ENCODE measurements at places on chromosomes 4 and X.

GRCh38 chr4:76856243-76857073 lies 41.5 kb downstream of the SOWAHB start:
- DNase-seq: peak; percentile 52

- no peak for DNase-seq
Observed at GRCh38 chrX:31280580-31280979, 208.7 kb upstream of the FTHL17 start.

DNA sequence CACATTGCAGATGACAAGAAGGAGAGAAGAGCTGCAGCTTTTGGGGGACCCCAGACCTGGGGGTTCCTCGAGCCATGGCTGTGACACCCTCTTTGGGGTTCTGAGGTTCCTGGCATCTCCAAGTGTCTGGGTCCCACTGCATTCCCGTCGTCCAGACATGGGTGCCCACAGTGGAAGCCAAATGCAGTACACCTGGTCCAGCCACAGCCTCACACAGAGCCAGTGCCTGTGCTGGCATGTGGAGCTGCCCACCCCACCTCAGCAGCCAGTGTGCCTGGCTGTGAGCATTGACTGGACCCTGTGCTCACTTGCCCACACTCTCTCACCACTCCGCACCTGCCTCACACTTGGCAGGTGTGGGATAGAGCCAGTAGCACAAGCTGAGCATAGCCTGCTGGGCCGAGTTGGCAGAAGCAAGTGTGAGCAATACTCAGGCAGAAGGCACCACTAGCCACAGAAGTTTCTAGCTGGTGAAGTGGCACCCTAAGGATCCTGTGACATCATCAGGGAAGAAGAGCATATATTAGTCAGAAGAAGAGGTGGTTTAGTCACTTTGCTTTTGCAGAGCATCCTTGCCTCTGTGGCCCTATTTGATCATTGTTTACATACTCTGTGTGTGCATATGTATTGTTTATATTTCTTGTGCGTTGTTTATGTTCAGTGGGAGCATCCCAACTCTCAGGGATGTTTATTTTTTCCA lies 65.0 kb upstream of the MAGEB2 start:
- DNase-seq: no peak

DNA sequence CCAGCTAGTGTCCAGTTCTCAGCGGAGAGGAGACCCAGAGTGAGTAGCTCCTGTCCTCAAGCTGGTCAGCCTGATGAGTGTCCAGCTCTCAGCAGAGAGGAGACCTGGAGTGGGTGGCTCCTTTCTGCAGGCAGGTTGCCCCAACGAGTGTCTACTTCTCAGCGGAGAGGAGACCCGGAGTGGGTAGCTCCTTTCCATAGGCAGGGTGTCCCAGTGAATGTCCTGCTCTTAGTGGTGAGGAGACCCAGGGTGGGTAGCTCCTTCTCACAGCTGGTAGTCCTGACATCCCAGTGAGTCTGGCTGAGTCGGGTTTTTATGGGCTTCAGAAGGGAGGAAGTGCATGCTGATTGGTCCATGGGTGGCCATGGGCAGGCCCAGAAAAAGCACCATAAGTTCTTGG lies 55.7 kb upstream of the NUDT6 start:
- no peak for DNase-seq

DNA sequence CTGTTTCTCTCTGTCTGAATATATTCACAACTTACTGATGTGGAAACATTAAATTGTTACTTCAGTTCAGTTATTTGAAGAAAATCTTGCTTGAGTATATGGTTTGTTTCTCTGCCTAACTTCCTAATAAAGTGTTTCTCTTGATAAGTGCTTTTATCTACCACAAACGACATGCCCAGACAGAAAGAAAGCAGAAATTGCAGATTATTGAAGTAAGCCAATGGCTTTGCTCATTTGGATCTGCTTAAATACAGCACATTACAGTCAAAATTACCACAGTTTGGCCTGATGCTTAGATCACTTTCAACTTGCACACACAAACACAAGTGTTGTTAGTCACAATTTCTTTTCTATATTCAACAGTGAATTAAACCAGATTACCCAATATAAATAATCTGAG lies 68.0 kb downstream of the ATOH1 start:
- no peak for DNase-seq

DNA sequence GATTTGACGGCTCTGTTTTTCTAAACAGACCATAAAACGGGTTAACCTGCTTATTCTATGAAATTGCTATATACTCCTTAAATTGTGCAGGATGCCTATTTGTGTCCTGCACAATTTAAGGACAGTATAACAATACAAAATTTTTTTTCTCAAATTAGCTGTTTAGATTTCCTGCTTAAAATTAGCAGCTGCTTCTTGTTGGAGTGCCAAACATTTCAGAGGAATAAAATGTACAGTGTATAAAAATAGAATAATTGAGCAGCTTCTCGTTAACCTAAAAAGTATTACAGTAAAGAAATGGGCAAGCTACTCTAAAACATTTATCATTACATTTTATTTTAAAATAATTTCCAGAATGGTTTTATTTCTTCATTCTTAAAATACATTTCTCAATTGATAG lies 100.5 kb downstream of the PPA2 start:
- DNase-seq: no peak

- no peak for DNase-seq
Observed at GRCh38 chr4:182320580-182320979, 77.4 kb downstream of the TENM3 start.

GRCh38 chr4:57109847-57110639 lies at the start of gene IGFBP7:
IGFBP7 (minus strand) TSS chr4:57110385; CDS start chr4:57110351, 34 bp downstream.
- DNase-seq: peak; percentile 38

DNA sequence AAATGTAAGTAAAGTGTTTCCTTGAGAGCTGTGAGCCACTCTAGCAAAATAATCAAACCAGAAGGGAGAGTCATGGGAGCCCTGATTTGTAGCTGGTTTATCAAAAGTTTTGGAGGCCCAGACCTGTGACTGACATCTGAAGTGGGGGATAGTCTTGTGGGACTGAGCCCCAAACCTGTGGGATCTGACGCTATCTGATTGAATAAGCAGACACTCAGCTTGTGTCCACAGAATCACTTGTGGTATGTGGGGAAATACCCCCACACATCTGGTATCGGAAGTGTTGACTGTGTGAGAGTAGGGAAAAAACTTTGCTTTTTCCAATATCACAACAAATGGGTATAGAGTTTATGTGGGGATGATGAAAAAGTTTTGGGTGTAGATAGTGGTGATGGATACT lies 35.4 kb downstream of the FUNDC1 start:
- DNase-seq: no peak

DNA sequence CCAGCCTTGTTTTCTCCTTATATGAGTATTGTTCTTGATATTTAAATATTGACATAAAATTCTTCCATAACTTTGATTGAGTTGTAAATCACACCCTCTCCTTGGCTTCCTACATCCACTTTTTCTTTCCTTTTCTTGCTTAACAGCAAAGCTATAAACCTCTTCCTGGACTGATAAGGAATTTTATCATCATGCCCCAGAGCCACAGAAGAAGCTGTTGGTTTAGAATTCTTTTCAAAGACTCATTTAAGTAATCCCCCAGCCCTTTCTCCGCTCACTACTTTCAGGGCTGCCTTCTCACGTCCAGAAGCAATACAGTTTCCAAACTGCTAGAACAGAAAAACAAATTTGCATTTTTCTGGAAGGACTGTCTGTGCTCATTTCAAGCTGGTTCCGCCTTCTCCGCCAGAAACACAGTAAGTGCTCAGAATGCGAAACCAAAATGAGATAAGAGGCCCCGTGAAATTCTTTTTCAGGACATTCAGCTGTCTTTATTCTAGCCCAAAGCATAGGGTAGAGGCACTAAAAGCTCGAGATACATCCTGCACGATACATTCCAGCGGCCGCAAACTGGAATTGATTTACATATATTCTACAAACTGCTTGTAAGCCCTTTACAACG lies 849 bp downstream of the MID1 start:
- peak; percentile 50 for DNase-seq

- DNase-seq: no peak
Observed at GRCh38 chrX:48530736-48531135, 8.8 kb upstream of the TBC1D25 start.

DNA sequence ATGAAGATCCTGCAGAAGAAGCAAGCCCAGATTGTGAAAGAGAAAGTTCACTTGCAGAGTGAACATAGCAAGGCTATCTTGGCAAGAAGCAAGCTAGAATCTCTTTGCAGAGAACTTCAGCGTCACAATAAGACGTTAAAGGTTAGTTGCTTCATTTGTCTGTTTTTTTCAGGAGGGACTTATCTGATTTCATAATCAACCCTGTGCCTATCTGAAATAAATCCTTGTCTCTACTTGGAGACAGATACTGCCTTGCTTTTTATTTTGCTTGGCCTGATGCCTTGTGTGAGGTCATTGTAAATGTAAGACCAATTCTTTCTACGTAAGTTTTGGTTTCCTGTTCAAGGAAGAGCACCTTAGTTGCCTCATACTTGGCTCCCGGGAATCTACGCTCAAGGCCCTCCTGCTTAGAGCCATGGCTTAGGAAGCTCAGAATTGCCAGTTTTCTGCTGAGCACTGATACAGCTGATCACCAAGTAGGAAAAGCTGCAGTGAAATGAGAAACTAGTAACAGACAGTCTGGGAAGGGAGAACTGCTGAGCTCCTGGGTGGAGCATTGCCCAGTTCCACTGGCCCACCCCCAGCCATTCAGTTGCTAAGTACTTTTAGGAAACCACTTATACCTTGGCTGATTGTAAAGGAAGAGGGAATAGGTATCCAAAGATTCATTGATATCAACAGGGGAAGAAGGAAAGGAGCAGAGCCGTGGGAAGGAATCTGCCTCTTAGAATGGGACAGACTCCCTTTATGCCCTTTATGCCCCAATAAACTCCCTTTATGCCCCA lies 41.8 kb downstream of the RBBP7 start:
- DNase-seq: peak; percentile 97

GRCh38 chrX:2691543-2692220 lies 587 bp downstream of the CD99 start:
- DNase-seq: peak; percentile 44

DNA sequence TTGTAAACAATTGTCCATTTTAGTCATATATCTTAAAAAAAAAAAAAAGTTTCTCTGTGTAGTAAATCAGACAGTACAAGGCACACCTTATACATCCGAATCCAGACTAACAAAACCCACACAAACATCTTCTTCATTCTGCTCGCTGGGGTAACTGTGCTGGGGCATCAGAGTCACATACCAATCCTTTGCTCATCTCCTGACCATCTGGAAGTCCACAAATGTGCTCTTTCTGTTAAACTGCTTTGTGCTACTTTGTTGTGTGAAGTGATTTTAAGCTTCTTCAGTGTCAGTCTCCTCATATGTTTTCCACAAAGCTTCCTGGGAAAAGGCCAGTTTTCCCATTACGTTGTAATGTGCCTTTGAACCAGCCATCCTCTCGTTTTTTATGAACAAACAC lies 86.2 kb upstream of the CBR4 start:
- DNase-seq: no peak

DNA sequence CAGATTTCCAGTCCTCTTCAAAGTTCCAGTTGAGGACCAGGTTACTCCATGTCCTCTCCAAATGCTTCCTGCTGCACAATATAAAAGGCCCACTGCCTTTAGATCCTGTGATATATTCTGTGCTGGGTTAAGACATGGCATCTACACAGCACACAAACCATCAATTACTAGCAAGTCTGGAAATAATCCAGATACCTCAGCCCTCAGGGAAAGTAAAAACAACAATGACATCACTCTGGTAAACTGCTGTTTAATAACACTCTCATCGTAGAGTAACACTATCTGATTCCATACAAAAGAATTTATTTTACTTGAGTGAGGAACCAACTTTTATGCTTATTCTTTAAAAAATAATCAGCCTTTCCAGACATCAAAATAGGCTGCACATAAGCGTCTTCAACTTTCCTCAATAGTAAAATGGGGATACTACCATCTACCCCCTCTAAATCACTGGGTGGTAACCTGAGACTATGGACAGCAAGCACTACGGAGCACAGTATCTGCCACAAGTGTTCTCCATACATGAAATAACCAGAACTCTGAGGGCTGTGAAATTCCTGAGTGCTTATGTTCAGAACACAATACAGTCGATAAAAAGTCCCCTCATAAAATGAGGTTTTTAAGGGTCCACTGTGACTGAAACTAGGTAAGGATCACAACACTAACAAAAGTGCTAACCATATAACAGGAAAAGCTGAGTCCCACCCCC lies 53.4 kb downstream of the ABCG2 start:
- peak; percentile 88 for DNase-seq

- DNase-seq: peak; percentile 54
Observed at GRCh38 chr4:74038425-74039314, at the start of gene CXCL3. CXCL3 (minus strand) TSS chr4:74038689; CDS start chr4:74038611, 78 bp downstream.

DNA sequence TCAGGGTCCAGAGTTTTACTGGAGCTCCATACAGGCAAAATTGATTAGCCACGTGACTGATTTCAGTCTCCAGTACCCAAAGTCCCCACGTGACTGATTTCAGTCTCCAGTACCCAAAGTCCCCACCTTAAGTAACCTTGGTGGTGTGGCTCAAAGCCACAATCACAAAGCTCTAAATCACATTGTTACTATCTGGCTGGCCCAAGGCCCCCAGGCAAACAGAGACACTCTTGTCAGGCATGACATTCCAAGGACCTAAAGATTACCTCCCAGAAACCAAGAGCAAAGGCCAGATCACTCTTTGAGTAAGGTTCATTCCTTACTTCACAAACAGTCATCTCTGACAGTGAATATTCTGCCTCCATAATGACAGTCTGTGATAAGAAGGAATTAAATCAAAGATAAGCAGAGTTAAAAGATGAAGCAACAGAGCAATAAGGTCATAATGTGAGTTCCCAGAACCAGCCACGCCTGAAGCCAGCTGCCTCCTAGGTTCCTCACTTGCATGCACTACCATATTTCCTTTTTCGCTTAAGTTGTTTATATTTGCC lies 78.5 kb downstream of the ANXA3 start:
- DNase-seq: peak; percentile 70

GRCh38 chr4:57048590-57049304 lies 61.4 kb downstream of the IGFBP7 start:
- no peak for DNase-seq

DNA sequence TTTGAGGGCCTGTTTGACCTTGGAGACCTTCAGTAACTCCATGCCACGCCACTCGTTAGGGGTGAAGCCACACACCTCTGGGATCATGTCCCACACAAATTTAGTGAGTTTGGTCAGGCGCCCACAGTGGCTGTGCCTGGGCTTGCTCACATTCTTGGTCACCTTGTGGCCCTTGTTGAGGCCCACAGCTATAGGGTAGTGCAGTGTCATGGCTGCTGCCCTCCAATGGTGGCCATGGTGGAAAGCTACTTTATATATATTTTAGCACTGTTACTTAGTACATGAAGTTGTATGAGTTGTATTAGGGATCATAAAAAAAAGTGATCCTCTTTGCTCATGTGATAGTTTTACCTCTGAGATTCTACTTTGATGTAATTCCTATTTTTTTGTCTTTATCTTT lies 985 bp upstream of the CXCL11 start:
- no peak for DNase-seq

GRCh38 chrX:141439651-141440050 lies 144.9 kb downstream of the SPANXA1 start:
- peak; percentile 7 for DNase-seq

- DNase-seq: peak; percentile 53
Observed at GRCh38 chr4:112321776-112322684, 24.9 kb downstream of the ALPK1 start.

DNA sequence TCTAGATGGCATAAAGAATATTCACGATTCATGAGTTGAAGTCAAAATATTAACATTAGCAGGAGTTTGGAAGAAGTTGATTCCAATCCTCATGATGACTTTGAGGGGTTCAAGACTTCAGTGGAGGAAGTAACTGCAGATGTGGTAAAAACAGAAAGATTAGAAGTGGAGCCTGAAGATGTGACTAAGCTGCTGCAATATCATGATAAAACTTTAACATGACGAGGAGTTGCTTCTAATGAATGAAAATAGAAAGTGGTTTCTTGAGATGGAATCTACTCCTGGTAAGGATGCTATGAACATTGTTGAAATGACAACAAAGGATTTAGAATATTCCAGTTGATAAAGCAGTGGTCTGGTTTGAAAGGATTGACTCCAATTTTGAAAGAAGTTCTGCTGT lies 70.1 kb upstream of the TMLHE start:
- no peak for DNase-seq
